ENCODE measurements at places on chromosomes 13 and 19. TPM values are rescaled to one million over a fixed set of nuclear protein-coding genes. Genes with fewer than 3 reads are reported as not detected.

DNA sequence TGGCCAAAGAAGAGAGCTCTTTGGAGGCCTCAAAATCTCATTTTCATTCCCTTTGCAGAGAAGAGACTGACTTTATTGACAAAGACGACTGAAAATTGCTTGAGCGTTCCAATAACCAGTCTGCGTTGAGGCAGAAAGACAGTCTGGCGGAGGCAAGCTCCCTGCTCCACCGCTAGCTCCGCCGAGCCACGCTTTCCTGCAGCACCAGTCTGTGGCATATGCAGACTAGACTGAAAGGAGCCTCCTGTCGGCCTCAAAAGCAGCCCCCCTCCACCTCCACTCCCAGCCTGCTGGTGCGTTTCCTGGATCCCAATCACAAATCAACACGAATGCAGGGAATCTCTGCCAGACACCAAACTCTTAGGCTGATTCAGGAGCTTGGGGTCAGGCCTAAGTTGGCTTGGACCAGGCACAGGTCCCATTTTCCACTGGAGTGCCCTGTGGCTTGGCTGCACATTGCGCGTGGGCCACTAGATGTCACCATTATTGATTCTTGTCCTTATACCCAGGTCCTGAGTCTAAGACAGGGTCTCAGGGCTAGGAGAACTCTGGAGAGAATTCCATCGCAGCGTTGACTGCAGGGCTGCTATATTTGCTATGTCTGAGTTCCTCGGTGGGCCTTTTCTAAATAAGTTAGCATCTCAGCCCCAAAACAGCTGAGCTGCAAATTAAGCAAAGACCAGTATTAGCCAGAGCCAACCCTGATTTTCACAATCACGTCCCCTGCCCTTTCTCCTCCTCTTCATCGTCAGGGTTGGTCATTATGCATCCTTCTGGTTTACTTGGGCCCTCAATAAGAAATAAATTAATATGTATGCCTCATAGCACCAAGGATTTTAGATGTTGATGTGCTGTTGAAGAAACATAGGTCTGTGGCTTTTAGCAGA is 5.2 kb upstream of the ZNF507 start:
- peak; percentile 61 for DNase-seq

DNA sequence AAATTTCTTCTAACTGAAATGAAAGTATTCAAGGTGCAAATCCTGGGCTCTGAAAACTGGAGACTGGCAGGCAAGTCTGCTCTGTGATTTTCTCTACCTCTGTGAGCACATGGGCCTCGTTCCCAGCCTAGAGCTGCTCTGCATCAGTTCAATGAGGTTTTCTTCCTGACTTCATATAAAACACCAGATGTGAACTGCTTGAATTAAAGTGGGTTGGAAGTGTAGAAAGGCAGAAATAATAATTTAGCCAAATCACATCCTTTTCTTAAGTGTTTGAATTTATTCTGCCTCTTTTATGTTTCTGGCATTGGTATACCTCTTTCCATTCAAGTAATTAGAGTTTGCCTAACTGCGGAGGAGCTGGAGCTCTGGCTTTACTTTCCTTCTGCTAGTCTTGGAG is 540.8 kb downstream of the OLFM4 start:
- no peak for DNase-seq

GRCh38 chr13:51769455-51770127 is 34.4 kb downstream of the DHRS12 start:
- DNase-seq = no peak

The RFPL4A gene
- total RNA-seq = 3.4 TPM

GRCh38 chr13:21638319-21639282 is 32.3 kb upstream of the FGF9 start:
- peak; percentile 16 for DNase-seq

DNA sequence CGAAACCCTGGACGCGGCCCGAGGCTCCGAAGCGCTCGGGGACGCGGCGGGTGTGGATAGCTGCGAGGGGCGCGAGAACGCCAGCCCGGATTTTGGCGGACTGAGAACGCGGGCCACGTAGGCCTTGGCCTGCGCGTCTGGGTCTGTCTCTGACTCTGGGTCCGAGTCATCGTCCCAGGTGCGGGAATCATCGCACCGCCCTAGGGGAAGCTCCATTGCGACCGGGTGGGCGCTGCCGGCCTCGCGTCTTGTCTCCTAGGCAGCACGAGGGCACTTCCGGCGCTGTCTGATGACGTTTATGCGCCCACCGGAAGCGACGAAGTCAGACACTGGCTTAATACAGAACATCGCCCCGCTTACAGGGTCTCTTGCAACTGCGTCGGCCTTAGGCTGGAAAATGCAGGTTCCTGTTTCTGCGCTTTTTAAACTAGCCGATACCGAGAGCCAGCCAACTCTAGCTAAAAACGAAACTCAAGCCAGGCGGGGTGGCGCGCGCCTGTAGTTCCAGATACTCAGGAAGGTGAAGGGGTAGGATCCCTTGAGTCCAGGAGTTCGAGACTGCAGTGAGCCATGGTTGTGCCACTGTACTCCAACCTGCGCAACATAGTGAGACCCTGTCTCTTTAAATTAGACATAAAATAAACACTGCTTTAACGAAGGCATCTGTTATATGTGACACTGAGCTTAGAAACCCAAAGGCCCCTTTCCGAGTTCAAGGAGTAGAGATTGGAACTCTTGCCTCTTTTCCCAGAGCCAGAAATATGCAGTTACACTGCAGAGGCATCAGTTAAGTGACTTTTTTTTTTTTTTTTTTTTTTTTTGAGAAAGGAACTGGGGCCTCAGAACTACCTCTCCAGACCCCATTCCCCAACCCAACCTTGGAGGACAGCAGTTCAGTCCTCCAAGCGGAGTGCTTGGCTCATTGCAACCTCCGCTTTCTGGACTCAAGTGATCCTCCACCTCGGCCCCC is at the start of gene FBXW9:
Gene FBXW9 (minus strand): TSS at position 266 of the 970 bp plus-strand sequence. CDS start 50 bp downstream, at position 216.
- DNase-seq = peak; percentile 95

GRCh38 chr19:8208119-8208921 is 850 bp upstream of the CERS4 start:
- no peak for DNase-seq

DNA sequence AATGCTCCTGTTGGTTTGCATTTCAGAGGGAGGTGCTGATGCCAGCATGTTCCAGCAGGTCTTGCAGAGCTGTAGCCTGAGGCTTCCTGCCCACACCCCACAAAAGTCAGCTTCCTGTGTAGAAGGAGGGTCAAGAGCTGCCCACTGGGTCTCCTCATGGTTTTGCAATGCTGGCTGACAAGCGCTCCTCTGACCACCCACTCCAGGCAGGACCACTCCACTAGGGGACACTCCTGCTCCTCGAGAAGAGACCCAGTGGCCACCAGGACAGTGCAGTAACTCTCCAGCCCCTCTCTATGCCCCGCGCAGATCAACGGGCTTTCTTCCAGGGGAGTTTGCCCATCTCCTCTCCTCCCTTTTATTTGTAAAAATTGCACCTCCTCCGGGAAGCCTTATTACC is 72.9 kb upstream of the UQCRFS1 start:
- DNase-seq = no peak

DNA sequence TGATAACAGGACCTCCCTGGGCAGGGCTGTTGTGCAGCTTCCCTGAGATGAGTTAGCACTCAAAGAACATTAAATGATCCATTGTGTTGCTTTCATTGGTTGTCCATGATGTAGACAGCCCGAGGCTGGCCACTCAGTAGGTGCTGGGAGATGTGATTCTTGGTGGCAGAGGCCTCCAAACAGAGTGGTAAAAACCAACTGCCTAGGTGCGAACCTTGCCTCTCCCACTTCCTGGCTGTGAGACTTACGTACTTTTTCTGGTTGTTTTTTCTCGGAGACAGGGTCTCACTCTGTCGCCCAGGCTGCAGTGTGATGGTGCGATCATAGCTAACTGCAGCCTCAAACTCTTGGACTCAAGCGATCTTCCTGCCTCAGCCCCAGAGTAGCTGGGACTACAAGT is 6.2 kb downstream of the SARS2 start:
- DNase-seq = no peak

The KLK3 gene
- not detected for total RNA-seq

The DCT gene
- total RNA-seq = not detected

The NCR1 gene
- not detected for total RNA-seq

- DNase-seq = no peak
These were observed 994 bp downstream of the CCDC194 start for GRCh38 chr19:17393002-17393401.

- no peak for DNase-seq
These were observed 37.3 kb downstream of the TNFSF13B start for GRCh38 chr13:108306860-108307259.

The SPART gene
- total RNA-seq = 51.2 TPM

The CNFN gene
- not detected for total RNA-seq

DNA sequence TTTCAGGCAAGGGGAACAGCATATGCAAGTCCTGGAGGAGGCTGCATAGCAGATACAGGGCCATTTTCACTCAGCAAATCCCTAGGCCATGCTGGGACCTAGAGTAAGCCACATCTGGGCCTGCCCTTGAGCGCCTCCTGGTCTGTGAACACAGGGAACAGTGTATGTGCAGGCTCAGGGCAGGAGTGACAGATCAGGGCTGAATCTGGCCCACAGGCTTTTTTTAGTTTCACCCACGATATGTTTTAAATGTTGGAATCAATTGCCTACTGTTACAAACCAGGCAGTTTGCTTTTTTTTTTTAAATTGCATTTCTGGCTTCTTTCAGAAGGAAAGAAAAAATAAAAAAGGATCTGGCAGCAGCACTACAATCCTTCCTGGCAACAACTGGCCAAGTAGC is 1.5 kb upstream of the TMEM145 start:
- no peak for DNase-seq

GRCh38 chr19:41945135-41945766 is 13.9 kb downstream of the RABAC1 start:
- DNase-seq = no peak

DNA sequence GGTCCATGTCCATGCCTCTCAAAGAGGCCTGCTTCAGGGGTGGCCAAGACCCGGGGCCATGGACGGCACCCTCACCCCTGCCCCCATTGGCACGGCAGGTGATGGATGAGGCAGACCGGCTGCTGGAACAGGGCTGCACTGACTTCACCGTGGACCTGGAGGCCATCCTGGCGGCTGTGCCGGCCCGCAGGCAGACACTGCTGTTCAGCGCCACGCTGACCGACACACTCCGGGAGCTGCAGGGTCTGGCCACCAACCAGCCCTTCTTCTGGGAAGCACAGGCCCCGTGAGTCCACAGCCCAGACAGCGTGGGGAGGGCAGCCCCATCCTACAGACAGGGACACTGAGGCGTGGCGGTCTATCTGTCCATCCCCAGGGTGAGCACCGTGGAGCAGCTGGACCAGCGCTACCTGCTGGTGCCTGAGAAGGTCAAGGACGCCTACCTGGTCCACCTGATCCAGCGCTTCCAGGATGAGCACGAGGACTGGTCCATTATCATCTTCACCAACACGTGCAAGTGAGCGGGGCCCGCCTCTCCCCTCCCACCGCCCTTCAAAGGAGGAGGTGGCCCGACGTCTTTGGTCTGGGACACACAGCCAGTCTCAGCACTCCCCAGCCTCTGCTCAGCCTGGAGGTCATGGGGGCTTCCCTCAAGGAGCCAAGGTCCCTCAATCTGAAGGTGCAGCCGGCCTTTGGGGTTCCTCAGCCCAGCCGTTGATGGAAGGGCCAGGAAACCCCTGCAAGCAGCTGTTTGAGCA is 2.9 kb downstream of the DDX49 start:
- DNase-seq = no peak

- no peak for DNase-seq
These were observed 1.5 kb downstream of the TUBGCP3 start for GRCh38 chr13:112586334-112586960.

- no peak for DNase-seq
These were observed 12.7 kb downstream of the FOXO1 start for GRCh38 chr13:40653527-40654318.

GRCh38 chr13:97460853-97461252 is 26.9 kb downstream of the RAP2A start:
- DNase-seq = no peak

DNA sequence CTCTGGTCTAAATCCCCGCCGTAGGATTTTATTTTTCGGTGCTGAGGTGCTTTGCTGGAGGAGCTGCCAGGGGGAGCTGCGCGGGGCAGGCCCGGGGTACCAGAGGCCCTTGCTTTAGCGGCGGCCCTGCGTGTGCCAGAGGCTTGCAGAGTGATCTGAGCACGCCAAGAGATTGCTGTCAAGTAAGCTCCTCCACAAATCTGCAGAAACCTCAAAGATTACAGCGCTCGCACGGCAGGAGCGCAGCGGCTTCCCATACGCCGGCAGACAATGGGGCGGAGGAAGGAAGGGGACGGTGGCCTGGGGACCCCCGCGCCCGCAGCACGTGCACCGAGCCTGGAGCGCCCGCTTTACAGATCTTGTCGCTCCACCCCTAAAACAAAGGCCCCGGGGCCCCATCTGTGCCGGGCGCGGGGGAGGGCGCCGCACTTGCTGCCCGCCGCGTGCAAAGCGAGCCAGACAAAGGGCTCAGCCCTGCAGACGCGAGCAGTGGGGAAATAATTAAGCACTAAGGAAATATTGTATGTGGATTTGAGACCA is 9.1 kb upstream of the C19orf12 start:
- no peak for DNase-seq

DNA sequence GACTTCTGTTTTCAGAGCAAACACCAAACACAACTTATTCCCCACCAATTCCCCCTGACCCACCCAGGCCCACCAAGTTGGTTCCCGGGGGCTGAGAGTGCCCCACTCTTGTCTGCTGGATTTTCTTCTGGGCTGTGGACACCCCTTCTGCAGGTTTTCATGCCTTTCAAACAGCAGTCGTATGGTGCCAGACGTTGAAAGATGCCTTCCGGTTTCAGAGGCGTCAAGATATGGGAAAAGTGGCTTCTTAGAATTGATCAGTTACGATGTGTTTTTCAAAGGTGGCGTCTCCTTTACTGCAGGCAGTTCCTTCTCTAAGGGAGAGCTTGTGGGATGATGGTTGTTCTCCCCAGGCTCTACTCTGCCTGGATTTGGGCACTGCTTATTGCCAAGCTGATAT is 12.7 kb downstream of the CLEC11A start:
- DNase-seq = no peak

DNA sequence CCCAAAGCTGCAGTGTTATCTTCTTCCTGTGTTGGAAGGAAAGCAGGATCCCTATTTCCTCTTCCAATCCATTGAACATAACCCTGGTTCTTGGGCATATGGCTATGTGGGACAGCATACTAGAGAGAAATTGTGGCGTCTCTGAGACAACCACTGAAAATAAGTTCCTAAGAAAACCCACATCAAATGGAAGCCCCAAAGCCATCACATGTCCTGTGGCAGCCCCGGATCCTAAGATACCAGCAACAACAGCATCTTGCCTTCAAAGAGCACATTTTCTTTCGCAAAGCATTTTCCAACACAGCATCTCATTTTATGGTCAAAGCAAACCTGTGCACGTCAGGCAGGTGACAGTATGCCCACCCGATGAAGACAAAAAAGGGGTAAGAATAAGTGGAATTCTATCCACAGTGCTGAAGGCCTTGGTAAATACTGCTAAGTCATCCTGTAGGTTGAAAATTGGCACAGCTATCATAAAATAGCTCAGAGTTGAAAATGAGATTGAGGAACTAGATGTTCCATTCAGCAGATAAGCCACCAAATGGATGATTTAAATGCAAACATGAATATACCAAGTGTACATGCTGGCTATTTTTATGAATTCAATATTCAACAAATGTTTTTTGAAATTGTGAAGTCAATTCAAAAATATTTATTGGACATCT is 232.2 kb downstream of the DLEU7 start:
- DNase-seq = no peak

The PHLDB3 gene
- 53.2 TPM for total RNA-seq

The SMIM24 gene
- not detected for total RNA-seq
